Occipital lobe (tissue), 3 donors: ENCODE measurements at places on chromosomes 16 and 17. TPM values are rescaled to one million over a fixed set of nuclear protein-coding genes. Genes with fewer than 3 reads are reported as not detected.
A peak's percentile ranks its signal among the peaks of the same experiment; 100 is the strongest.

DNA sequence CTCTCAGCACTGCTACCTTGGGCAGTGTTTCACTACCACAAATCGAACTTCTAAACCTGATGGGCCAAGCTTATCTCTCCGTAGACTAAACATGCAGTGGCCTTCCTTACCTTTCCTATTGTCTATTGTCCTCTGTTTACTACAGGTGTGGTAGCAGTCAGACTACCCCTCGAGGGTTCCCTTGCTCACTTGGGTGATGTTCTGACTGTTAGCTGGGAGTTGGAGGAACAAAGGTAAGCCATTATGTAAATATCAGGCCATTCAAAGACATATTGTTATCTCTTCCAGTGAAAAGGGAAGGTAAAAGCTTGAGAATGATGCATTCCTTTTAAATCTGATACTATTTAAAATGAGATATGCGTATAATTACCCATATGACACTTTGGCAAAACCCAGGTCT, 828.3 kb upstream of the EEF2KMT start:
- DNase-seq = no peak

Gene RPGRIP1L
- 23.6 TPM for total RNA-seq

Gene GNG13
- not detected for total RNA-seq

- no peak for DNase-seq
Observed at GRCh38 chr17:17757391-17757791, 76.1 kb downstream of the RAI1 start.

- no peak for DNase-seq
Observed at GRCh38 chr17:35432176-35433074, at the start of gene SLFN12. Gene SLFN12 (minus strand): TSS chr17:35432500. CDS start chr17:35423028, 9,472 bp downstream.

DNA sequence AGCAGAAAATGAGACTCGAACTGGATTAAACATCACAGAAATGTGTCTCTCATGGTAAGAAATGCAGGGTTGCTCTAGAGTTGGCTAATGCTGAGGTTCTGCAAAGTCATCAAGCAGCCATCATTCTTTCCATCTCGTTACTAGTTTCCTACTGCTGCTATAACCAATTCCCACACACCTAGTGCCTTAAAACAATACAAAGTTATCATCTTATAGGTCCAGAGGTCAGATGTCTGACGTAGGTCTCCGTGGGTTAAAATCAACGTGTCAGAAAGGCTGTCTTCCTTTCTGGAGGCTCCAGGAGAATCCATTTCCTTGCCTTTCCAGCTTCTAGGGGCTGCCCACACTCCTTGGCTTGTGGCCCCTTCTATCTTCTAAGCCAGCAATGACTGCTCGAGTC, 118.6 kb downstream of the STX8 start:
- no peak for DNase-seq

Gene CA4
- total RNA-seq = 1.2 TPM

Gene CFAP97D1
- total RNA-seq = not detected

DNA sequence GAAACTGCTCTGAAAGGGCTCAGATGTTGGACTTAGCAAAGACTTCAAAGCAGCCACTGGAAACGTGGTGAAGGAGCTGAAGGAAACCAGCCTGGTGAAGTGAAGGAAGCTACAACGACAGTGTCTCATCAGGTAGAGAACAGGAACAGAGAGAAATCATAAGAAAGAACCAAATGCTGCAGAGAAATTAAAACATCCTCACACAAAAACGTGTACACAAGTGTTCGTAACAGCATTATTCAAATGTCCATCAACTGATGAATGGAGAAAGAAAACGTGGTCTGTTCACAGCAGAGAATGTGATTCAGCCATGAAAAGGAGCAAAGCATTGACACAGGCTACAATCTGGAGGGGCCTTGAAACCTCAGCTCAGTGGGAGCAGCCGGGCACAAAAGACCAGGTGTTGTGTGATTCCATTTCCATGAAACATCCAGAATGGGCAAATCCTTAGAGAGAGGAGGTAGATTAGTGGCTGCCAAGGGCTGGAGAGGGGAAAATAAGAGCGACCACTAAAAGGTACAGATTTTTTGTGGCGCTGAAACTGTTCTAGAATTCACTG, 26.9 kb downstream of the IFT140 start:
- no peak for DNase-seq

- peak; percentile 67 for DNase-seq
Observed at GRCh38 chr16:705431-706188, at the start of gene FBXL16. Gene FBXL16 (minus strand): TSS chr16:705801. CDS start chr16:697405, 8,396 bp downstream.

- no peak for DNase-seq
Observed at GRCh38 chr17:82019690-82020571, 2.7 kb downstream of the CENPX start.

- no peak for DNase-seq
Observed at GRCh38 chr17:50093807-50094206, 1.3 kb upstream of the PDK2 start.

- DNase-seq = no peak
Observed at GRCh38 chr17:38498353-38498752, 70.1 kb downstream of the ARHGAP23 start.

Gene TRPV2
- total RNA-seq = 2.0 TPM

- peak; percentile 17 for DNase-seq
Observed at GRCh38 chr17:19753661-19754463, 5.8 kb upstream of the ALDH3A1 start.

- no peak for DNase-seq
Observed at GRCh38 chr17:73324160-73324475, 12.3 kb upstream of the CDC42EP4 start.

Gene SLC52A1
- not detected for total RNA-seq

- DNase-seq = peak; percentile 63
Observed at GRCh38 chr16:5615868-5616642, 518.5 kb upstream of the EEF2KMT start.

Gene CLEC19A
- total RNA-seq = not detected

- DNase-seq = no peak
Observed at GRCh38 chr16:67961551-67961957, 6.9 kb downstream of the SLC12A4 start.

GRCh38 chr17:79051306-79051705, 23.3 kb upstream of the ENGASE start:
- DNase-seq = no peak

GRCh38 chr17:81456798-81457197, 55.8 kb downstream of the ACTG1 start:
- no peak for DNase-seq

Gene PKMYT1
- total RNA-seq = 3.0 TPM

DNA sequence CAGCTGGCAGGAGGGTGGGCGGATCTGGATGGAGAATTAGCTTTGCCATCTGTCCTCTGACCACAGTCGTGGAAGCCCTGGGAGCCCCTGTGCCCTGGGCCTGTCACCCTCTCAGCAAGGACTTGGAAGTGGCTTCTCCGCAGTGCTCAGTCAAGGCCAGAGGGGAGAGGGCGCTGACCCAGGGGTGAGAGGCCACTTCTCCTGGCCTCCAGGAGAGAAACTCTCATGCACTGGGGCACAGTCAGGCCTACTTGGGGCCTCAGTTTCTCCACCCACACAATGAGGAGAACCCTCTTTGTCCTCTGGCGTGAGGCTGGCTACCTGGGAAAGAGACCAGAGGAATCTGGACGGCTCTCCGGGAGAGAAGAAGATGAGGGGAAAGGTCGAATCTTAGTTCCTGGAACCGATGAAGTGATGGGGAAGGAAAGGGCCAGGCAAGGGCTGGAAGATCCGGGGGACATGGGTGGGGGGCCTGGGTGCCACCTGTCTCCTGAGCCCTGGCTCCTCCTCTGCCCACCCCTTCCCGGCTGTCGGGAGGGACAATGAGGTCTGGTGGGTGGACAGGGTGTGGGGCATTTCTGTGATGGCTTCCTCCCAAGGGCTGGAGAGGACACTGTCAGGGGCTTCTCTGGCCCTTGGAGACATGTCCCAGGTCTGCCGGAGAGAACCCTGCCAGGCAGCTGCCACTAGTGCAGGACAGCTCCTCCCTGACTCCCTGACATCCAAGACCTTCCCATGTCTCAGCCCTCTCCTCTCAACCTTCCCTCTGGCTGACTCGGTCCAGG, 9.0 kb upstream of the ARHGAP27 start:
- DNase-seq = no peak

- DNase-seq = no peak
Observed at GRCh38 chr17:55268649-55269480, 4.1 kb downstream of the HLF start.

- peak; percentile 76 for DNase-seq
Observed at GRCh38 chr16:89395150-89396142, 94.9 kb downstream of the ANKRD11 start.

DNA sequence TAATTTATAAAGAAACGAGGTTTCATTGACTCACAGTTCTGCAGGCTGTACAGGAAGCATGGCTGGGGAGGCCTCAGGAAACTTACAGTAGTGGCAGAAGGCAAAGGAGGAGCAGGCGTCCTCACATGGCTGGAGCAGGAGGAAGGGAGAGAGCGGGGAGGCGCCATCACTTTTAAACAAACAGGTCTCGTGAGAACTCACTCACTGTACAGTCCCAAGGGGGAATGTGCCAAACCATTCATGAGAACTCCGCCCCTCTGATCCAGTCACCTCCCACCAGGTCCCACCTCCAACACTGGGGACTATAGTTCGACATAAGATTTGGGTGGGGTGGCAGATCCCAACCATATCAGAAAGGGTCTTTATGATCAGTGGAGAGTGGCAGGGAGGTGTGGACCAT, 392.4 kb upstream of the TNRC6C start:
- DNase-seq = no peak

DNA sequence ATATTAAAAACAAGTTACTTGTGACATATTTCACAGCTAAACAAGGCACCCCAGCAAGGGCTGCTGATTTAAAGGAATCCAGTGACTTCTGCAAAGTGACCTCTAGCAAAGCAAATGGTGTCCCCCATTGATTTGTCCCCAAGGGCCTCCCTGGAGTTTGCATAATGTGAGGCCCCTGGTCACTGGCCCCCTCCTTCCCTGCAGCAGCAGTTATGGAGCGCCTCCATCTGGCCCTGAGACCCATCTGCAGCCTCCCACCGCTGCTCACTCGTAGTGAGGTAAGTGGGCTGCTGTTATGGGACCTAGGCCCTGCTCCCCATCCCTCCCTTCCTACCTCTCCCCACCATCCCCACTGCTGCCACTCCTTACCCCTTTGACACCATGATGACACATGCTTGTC, 19.6 kb upstream of the EEF2K start:
- DNase-seq = no peak

Gene FOXN1
- not detected for total RNA-seq

- DNase-seq = peak; percentile 17
Observed at GRCh38 chr16:27401768-27402568, at the start of gene IL21R. Gene IL21R (plus strand): TSS chr16:27402174. CDS start chr16:27430072, 27,898 bp downstream.

- DNase-seq = no peak
Observed at GRCh38 chr16:53952215-53953208, 248.6 kb downstream of the FTO start.

GRCh38 chr16:49003992-49004391, 277.6 kb downstream of the CBLN1 start:
- no peak for DNase-seq

GRCh38 chr17:8318010-8318935, 8.2 kb downstream of the ARHGEF15 start:
- DNase-seq = no peak

GRCh38 chr17:82915757-82916027, 75.9 kb upstream of the ZNF750 start:
- no peak for DNase-seq

Gene CYLD
- 51.2 TPM for total RNA-seq

DNA sequence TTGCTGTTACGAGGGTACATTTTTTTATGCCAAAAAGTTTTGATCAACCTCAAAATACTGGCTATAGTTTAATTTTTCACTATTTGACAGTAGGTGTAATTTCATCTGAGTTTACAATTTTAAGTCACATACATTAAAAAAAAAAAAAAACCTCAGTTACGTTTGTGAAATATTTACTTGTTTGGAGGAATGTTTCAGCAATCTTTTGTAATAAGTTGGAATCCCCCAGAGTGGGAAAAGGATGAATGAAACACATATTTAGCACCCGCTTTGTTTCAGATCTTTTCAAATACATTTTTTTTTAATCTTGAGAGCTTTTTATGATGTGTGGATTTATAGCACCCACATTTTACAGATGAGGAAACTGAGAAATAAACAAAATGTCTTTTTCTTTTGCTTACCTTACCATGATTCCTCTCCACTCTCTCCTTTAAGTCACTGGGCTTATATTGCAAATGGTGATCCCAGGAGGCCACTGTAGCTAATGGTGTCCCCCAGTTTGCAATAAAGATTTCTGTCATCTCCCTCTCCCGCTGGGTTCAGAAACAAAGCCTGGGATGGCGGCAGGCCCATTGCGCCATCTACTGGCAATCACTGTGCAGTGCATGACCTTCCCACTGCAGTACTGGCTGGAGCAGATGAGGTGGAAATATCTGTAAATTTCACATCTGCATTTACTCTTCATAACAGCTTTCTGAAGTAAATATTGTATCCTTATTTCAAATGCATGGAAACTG, 27.7 kb downstream of the TBC1D3B start:
- peak; percentile 14 for DNase-seq

Gene KIFC3
- total RNA-seq = 44.6 TPM

Gene SSTR5
- total RNA-seq = 0.16 TPM

Gene CA5A
- total RNA-seq = not detected

GRCh38 chr17:65850486-65850885, 289.0 kb upstream of the AXIN2 start:
- DNase-seq = no peak

- DNase-seq = no peak
Observed at GRCh38 chr16:17510567-17510966, 39.8 kb upstream of the XYLT1 start.

DNA sequence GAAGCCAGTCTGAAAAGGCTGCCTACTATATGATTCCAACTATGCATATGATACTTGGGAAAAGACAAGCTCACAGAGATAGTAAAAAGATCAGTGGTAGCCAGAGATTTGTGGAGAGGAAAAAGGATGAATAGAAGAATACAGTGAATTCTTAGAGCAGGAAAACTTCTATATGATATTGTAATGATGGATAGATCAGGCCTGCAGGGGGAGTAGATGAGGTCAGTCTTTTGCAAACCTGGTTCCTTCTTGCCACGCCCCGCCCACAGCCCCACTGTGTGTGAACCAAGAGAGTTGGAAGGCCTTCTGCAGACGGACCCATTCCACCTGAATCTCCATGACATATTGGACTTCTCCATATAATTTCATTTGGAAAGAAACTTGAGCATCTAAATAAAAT, 761 bp upstream of the CCL8 start:
- no peak for DNase-seq

Gene OSBPL7
- 4.5 TPM for total RNA-seq

GRCh38 chr17:64041912-64042311, 21.5 kb upstream of the ICAM2 start:
- DNase-seq = no peak

Gene KRTAP2-1
- total RNA-seq = not detected
